CD4-positive, alpha-beta T cell treated with Interleukin-12 subunit alpha and Interleukin-12 subunit beta, for 1 hour (primary cell): ENCODE measurements at places on chromosomes 12 and 14.

GRCh38 chr14:70152704-70153103, 36.0 kb downstream of the SLC8A3 start:
- no peak for DNase-seq

- peak; percentile 77 for DNase-seq
Observed at GRCh38 chr12:89862511-89863445, 154.1 kb upstream of the ATP2B1 start.

GRCh38 chr12:50514526-50515276, 9.9 kb downstream of the DIP2B start:
- peak; percentile 20 for DNase-seq

DNA sequence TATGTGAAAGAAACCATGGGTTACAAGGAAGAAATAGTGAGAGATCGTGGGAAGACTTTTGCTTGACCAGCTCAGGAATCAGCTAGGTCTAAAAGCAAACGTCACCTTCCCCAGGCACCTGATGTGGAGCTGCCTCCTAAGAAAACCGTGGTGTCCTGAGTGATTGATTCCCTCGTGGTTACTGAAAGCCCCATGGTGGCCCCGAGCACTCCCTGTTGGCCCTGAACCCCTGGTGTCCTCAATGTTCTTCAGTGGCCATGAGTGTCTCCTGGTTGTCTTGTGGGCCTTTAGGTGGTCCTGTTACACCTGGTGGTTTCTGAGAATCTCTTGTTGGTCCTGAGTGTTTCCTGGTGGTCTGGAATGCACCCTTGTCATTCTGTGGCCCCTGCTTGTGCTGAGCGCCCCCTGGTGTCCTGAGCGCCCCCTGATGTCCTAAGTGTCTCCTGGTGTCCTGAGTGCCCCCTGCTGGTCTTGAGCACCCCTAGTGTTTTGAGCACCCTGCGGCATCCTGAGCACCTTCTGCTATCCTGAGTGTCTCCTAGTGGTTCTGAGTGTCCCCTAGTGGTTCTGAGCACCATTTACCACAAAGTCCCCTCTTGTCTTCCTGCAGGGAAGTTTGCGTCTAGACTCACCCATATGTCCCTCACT, 518.7 kb downstream of the TMEM121 start:
- DNase-seq: peak; percentile 80

GRCh38 chr14:59123531-59123930, 64.9 kb upstream of the DAAM1 start:
- DNase-seq: no peak

GRCh38 chr12:107320929-107321631, 227.7 kb upstream of the CRY1 start:
- peak; percentile 73 for DNase-seq

- DNase-seq: no peak
Observed at GRCh38 chr14:74695406-74695805, 17.5 kb downstream of the AREL1 start.

GRCh38 chr12:40436564-40436963, 211.8 kb downstream of the LRRK2 start:
- DNase-seq: no peak

DNA sequence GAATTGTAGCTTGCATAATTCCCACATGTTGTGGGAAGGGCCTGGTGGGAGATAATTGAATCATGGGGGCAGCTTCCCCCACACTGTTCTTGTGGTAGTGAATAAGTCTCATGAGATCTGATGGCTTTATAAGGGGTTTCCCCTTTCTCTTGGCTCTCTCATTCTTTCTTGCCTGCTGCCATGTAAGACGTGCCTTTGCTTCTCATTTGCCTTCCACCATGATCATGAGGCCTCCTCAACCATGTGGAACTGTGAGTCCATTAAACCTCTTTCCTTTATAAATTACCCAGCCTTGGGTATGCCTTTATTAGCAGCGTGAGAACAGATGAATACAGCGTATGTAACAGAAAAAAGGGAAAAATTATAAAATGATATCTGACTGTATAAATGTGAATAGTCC, 21.1 kb downstream of the C12orf71 start:
- DNase-seq: no peak

GRCh38 chr12:118650586-118650960, 274.2 kb downstream of the SUDS3 start:
- DNase-seq: no peak

DNA sequence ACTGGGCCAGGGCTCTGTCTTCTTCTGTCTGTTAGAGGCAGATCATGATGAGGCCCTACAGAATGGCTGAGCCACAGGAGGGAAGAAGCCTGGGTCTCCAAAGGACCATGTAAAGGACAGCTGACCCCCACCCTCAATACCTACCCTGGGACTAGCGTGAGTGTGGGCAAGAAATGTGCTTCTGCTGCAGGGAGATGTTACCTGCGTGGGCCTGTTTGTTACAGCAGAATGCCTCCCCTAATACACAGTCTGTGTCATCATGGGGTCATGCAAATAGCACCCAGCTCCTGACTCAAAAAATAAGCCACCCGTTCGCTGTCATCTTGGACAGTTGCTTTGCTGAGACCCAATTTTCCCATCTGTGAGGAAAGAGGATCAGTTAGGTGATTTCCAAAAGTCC, 90.6 kb downstream of the CALM1 start:
- no peak for DNase-seq

DNA sequence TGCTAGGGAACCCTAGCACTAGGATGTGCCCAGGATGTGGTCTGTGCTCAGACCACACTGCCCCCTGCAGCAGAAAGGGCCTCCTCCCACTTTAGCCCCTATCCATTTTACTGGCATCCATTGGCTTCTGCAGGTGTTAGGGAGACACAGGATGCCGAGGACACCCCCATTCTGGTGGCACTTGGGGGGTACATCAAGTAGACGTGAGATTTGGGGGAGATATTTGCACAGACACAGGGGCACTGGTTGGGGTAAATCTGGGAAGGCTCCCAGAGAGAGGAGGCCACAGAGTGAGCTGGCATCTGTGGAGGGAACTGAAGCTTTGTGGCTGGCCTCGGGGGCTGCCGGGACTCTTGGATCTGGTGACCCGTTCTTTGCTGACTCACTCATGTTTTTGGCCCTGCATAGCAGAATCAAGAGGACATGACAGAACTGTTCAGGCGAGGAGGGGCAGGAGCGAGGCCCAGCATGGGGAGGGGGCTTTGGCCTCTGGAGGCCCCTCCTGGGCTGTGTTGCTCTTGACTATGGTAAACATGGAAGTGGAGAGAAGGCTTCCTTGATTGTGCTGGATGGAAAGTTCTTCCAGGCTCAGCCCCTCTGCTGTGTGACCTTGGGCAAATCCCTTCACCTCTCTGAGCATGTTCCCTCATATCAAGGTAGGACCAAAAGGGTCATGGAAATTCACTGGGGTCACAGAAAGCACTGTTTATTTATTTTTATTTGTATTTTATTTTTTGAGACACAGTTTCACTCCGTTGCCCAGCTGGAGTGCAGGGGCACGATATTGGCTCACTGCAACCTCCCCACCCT, 1.8 kb downstream of the PLBD2 start:
- no peak for DNase-seq

- DNase-seq: no peak
Observed at GRCh38 chr12:96396914-96397313, 3.3 kb downstream of the CDK17 start.

GRCh38 chr14:58298477-58299400, at the start of gene ARID4A:
Gene ARID4A (plus strand): TSS chr14:58298555. CDS start chr14:58299855, 1,300 bp downstream.
- DNase-seq: peak; percentile 41

GRCh38 chr14:25042362-25043299, 7.3 kb downstream of the STXBP6 start:
- DNase-seq: no peak

DNA sequence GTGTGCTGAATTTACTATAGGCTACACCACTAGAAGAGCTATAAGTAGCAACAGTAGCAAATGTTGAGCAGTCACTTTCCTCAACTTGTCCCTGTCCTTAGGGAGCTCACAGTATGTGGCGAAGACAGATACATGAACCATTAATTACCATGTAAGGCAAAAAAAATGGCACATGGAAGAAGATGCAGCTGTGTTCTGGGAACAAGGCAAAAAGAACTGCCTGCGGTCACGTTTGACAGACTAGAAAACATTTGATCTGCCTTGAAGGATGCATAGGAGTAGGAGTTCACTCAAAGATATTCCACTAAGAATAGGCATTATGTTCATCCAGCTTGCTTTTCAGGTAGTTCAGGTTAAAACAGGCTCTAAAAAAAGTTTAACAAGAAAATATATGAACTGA, 46.5 kb upstream of the IFNG-AS1 start:
- DNase-seq: no peak

GRCh38 chr14:31930493-31931240, 146.4 kb upstream of the ARHGAP5 start:
- no peak for DNase-seq

- DNase-seq: no peak
Observed at GRCh38 chr14:99581374-99581773, 22.6 kb downstream of the CCDC85C start.

DNA sequence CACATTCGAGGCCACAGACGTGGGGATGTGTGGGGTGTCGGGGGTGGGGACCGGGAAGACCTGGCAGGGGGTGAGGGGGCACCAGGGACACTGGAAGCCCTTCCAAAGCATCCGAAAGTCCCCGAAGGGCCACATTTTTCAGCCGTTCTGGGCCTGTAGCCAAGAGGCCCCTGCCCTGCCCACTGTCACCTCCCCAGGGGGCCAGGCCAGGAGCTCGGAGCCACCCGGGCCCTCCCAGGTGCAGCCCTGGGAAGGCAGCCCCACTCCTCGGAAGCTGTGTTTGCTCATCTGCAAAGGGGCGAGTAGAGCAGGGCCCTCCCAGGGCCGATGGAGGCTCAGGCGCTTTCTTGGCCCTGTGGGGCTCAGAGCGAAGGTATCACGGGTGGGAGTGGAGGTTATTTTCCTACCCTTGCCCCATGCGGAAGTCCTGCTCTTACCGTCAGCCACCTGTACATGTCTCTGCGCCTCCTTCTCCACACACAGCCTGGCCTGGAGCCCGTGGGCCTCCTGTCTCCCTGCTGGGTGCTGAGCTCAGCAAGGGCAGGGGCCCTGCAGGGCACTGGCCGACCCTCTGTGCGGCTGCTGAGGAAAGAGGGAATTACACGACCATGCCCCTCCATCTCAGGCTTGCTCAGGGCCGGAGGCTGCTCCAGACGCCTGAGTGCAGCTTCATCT, 27.2 kb downstream of the NOC4L start:
- DNase-seq: no peak

DNA sequence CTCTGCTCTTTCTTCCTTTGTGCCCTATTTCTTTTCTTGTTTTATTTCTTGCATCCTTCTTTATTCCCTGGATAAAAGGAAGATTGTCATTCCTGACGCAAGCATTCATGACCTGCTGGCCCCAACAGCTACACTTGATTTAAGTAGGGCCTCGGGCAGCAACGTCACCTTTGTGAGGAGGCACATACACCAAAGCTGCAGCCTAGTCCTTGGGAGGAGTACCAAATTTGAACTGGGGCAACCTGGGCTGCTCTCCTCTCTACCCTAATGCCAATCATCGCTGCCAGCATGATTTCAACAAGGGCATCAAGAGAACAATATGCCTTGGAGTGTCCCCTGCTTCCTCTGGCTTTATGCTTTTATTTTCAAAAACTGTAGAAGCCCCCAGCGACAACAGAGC, 76.4 kb downstream of the C12orf50 start:
- DNase-seq: no peak

- DNase-seq: no peak
Observed at GRCh38 chr12:107091381-107091780, 2.0 kb downstream of the CRY1 start.

DNA sequence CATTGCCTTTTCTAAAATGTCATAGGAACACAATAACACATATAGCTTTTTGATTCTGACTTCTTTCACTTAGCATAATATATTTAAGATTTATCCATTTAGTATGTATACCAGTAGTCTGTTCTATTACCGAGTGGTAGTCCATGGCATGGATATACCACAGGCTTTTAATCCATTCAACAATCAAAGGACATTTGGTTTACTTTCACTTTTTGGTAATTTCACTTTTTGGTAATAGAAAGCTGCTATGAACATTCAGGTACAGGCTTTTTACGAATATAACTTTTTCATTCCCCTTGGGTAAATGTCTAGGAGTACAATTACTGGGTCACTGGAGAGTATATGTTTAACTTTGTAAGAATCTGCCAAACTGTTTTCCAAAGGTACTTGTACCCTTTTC, 100.7 kb upstream of the PRICKLE1 start:
- no peak for DNase-seq

DNA sequence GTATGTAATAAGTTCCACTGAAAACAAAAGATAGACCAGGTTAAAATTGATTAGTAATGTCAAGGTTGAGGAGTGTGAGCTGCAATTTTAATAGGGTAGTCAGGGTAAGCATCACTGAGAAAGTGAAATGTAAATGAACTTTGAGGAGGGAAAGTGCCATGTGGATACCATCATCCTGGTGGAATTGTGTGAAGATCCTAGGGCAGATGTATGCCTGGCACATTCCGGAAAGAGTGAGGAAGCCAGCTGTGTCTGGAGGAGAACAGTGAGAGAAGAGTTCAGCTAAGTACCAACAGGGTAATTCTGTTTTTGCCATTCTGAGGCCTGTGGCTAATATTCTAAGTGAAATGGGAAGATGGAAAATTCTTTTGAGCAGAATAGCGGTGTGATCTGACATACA, 2.9 kb upstream of the CLEC2A start:
- DNase-seq: no peak
